ENCODE measurements at places on chromosomes 12 and 14.

DNA sequence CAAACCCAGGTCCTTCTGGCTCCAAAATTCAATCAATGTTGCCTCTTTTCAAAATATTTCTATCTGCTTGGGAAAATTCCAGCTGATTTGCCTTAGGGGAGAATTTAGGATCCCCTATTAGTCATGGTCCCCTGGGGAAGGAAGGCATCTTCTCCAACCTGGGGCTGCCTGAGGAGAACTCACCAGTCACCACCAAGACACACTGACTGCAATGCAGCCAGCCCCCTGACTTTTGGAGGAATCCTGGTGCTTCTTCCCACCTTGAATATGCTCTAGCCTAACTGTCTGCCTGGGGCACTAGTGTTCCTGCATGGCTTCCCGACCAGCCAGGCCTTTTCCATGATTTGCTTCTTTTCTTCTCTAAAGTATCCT lies 71.8 kb upstream of the BCL2L14 start:
- DNase-seq, result no peak

DNA sequence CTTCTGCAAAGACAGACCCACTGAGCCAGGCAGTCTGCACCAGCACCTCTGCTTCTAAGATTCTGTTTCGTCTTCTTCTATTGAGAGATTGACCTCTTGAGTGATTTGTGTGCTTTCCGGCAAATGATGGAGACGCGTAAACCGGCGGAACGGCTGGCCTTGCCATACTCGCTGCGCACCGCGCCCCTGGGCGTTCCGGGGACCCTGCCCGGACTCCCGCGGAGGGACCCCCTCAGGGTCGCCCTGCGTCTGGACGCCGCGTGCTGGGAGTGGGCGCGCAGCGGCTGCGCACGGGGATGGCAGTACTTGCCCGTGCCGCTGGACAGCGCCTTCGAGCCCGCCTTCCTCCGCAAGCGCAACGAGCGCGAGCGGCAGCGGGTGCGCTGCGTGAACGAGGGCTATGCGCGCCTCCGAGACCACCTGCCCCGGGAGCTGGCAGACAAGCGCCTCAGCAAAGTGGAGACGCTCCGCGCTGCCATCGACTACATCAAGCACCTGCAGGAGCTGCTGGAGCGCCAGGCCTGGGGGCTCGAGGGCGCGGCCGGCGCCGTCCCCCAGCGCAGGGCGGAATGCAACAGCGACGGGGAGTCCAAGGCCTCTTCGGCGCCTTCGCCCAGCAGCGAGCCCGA lies 703 bp downstream of the ASCL4 start:
- DNase-seq, result no peak

GRCh38 chr14:23727566-23728335 lies 91.6 kb downstream of the DHRS2 start:
- DNase-seq, result peak; percentile 16

- DNase-seq, result no peak
These were observed 332.6 kb upstream of the SFSWAP start for GRCh38 chr12:131378176-131378842.

- peak; percentile 66 for DNase-seq
These were observed 5.8 kb upstream of the PHLDA1 start for GRCh38 chr12:76037130-76038103.

DNA sequence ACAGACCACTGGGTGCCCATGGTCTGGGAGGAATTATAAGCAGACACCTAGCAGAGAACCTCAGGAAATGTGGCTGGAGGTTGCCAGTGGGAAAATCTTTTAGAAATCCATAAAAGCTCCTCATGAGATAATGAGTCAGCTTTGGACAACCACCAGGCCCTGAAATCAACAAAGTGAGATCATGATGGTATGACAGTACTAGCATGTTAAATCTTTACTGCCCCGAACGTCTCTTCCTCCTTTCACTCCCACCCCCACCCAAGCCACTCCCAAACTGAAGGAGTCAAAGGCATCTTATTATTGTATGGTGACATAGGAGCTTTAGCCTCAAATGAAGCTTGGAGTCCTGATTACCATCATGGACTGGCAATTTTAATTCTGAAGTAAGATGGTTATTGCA lies 240.0 kb downstream of the DIO2 start:
- DNase-seq, result no peak

DNA sequence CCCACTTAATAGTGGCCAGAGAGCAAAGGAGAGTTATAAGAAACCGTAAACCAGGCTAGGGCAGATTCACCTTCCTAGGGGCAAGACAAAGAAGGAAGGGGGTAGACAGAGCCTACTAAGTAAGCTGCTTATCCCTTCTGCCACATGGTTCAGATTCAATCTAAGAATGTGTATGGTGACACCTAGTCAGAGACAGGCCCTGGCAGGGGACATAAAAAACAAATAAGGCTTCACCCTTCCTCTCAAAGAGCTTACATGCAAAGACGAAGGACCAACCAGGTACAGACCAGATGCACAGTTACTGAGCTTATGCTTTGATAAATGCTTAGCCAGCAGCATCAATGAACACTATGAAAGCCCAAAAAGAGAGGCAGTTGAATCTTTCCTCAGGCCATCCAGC lies 4.4 kb downstream of the CYP27B1 start:
- no peak for DNase-seq

GRCh38 chr12:127485528-127485927 lies 781.4 kb upstream of the TMEM132C start:
- peak; percentile 71 for DNase-seq

GRCh38 chr14:90678420-90678819 lies 137.8 kb downstream of the TTC7B start:
- DNase-seq, result peak; percentile 29

- DNase-seq, result no peak
These were observed 269.2 kb downstream of the KSR2 start for GRCh38 chr12:117699575-117699974.

DNA sequence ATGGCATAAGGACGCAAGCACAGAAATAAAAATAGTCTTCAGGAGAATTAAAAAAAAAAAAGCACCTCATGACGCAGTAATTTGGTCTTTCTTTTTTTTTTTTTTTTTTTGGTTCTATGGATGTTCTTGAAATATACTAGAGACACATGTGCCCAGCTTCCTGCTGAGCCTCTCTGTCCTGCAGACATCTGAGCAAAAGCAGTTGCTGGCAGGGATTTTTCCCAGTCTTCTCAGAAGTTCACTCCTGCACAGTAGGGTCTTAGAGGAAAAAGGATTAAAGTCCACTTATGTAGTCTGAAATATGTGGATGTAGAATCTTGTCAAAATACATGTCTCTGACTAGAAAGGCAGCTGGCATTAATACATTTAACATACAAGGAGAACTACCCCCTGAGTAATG lies 1888.1 kb upstream of the SEL1L start:
- DNase-seq, result no peak

DNA sequence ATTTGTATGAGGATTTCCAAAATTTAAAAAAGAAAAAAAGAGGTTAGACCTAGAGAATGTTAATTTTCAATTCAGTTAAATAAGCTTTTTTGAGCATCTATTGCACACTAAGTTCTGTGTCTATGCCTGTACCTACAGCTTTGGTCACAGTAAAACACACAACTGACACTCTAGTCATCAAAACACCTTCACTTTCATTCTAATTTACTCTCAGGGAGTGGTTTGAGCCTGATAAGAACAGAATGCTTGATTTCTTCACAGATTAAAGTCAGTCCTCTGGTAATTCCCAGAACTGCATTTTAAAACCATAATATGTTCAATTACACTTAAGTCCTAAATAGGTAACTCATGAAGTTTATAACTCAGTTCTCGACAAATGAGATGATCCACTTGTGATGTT lies 9.2 kb downstream of the SLC5A8 start:
- no peak for DNase-seq

DNA sequence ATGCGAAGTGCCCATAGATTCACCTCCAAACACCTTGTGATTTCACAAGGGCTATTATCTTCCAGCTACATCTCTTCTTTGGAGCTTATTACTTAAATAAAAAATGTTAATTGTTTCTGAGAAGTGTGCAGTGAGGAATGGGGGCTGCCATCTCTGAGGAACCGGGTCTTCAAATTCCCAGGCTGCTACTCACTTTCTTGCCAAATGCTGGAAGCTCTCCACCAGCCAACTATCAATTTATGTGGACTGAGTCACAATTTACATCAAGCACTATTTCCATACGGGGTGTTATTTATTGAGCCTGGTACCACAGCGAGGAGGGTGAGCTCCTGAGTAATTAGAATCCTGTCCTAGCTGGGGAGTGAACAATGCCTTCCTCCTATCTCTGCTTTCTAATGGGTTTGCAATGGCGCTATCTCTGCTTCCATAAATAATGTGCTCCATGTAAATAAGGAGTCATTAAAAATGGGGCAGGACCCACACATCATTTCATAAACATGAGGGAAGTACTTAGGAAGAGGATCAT lies 898.3 kb downstream of the VRK1 start:
- DNase-seq, result peak; percentile 32

- no peak for DNase-seq
These were observed 95.1 kb downstream of the CAND1 start for GRCh38 chr12:67364228-67364627.

GRCh38 chr14:68160779-68161546 lies 341.4 kb downstream of the RAD51B start:
- no peak for DNase-seq

GRCh38 chr14:20707622-20708021 lies 19.1 kb downstream of the ANG start:
- DNase-seq, result no peak

GRCh38 chr12:70890895-70891832 lies 29.4 kb downstream of the PTPRR start:
- DNase-seq, result no peak

DNA sequence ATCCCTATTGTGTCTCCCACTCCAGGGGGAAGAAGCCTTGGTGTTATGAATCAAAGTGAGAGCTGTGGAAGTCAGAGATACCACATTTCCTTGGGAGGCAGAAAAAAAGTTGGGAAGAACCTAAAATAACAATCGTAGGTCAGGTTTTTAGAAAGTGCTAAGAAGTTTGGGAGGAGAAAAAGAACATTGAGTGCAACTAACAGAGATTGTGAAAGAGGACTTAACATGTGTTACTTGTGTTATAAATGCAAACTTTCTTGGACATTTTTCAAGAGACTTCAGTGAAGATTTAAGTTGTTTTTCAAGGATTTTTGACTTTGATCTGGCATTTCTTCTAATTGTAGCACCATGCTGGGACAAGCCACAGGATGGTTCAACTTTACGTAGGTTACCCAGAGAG lies 7.8 kb upstream of the ERP27 start:
- DNase-seq, result no peak

DNA sequence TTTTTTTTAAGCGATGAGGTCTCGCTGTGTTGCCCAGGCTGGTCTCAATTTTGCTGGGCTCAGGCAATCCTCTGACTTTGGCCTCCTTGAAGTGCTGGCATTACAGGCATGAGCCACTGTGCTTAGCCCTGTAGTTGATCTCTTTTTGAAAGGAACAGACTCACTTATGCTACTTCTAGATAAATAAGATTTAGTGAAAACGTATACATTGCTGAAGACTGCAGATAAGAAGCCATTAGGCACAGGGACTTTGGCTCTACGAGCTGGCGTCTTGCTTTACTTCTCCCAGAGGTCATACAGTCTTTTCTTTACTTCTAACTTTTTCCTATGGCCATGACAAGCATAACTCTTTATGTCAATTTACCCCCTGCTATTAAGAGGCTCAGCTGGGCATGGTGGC lies 9.4 kb downstream of the PTGR2 start:
- no peak for DNase-seq

DNA sequence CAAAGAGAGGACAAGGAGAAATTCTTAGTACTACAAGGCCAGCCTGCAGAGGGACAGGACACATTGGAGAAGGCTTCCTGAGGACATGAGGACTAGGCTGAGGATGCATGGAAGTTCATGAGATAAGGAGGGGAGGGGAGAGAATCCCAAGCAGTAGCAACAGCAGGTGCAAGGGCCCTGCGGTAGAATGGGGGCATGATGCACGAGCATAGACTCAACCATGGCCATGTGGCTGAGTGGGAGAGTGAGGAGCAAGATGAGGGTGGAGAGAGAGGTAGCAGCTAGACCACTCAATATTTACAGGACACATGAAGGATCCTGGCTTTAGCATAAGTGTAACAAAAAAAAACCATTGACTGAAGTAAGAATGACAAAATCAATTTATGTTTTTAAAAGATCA lies 128.1 kb downstream of the PPM1H start:
- DNase-seq, result no peak

GRCh38 chr12:54657105-54657607 lies 9.0 kb upstream of the DCD start:
- DNase-seq, result no peak

GRCh38 chr12:48651681-48652080 lies 30.4 kb downstream of the KANSL2 start:
- DNase-seq, result peak; percentile 23

- DNase-seq, result no peak
These were observed 9.2 kb downstream of the ASCL4 start for GRCh38 chr12:107783406-107784376.

- DNase-seq, result no peak
These were observed 164.6 kb downstream of the MSRB3 start for GRCh38 chr12:65443038-65443437.

- DNase-seq, result peak; percentile 99
These were observed 15.0 kb downstream of the KCTD10 start for GRCh38 chr12:109461846-109462756.

DNA sequence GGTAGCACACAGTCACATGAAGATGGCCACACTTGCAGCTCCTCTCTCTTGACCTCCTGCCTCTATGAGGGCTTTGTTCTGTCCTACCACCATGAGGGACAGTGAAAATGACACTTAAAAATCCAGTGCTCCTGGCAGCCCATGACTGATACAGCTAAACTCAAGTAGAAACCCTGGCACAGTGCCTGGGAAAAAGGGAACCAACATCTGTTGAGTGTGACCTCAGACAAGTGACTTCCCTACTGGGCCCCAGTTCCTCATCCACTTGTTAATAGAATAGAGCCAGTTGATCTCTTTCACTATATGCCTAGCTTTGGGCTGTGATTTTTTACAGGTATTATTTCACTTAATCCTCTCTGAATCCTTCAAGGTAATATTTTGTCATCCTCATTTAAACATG lies 4.8 kb downstream of the GUCY2C start:
- DNase-seq, result no peak

- no peak for DNase-seq
These were observed 54.4 kb upstream of the PRMT8 start for GRCh38 chr12:3436461-3437065.

DNA sequence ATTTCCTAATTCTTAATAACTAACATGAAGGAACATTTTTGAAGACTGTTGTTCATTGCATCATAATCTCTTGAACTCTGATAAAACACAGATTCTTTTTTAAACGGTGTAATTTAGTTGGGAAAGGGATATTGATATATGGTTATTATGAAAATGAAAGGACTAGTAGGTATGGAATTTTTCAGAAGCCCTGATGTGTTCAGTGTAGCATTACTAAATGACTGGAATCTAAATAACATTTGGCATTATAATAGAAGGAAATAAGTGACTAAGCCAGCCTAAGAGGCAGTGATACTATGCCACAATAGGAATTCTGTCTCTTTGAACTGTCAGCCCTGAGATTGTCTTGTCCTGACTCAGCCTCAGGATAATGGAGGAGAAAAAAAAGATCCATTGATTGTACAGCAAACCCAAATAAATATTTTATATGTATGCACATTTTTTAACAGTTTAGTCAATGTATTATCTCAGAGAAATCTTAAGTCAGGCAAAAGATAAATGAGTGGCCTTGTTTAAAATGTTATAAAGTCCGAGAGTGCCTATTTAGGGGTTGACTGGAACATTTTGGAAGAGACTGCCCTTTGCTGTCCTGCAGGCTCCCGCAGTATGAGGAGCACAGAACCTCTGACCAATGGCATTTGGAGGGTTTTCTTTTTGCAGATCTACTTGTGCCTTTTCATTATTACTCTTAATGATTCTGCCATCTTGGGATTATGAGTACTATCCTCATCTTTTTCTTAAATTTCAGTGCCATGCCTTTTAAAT lies 271.2 kb downstream of the EGLN3 start:
- peak; percentile 58 for DNase-seq
